ENCODE measurements at places on chromosomes 11 and 22. TPM values are rescaled to one million over a fixed set of nuclear protein-coding genes. Genes with fewer than 3 reads are reported as not detected.

SCUBE1 gene
- total RNA-seq, result 23.5 TPM

ENDOD1 gene
- 49.6 TPM for total RNA-seq

CLP1 gene
- total RNA-seq, result 9.3 TPM

CD3G gene
- 1.2 TPM for total RNA-seq

CABP7 gene
- 1.5 TPM for total RNA-seq

KRTAP5-1 gene
- not detected for total RNA-seq

RAB36 gene
- 4.1 TPM for total RNA-seq

OR10A2 gene
- not detected for total RNA-seq

GRCh38 chr11:100949443-100949842 is 180.2 kb downstream of the PGR start:
- DNase-seq, result no peak
- H3K4me3 ChIP-seq, result no peak overlapping the region
- no peaks in the 10 kb centered on the region for H3K36me3 ChIP-seq
- H3K27me3 ChIP-seq, result no peaks in the 10 kb centered on the region
- H3K4me1 ChIP-seq, result no peaks in the 10 kb centered on the region

- H3K4me3 ChIP-seq, result no peak overlapping the region
- peaks cover 3% of the 10 kb centered on the region for H3K27me3 ChIP-seq
- no peak for DNase-seq
- no peaks in the 10 kb centered on the region for H3K36me3 ChIP-seq
- no peaks in the 10 kb centered on the region for H3K4me1 ChIP-seq
These were observed 21.3 kb upstream of the ELFN2 start for GRCh38 chr22:37448516-37449127.

DNA sequence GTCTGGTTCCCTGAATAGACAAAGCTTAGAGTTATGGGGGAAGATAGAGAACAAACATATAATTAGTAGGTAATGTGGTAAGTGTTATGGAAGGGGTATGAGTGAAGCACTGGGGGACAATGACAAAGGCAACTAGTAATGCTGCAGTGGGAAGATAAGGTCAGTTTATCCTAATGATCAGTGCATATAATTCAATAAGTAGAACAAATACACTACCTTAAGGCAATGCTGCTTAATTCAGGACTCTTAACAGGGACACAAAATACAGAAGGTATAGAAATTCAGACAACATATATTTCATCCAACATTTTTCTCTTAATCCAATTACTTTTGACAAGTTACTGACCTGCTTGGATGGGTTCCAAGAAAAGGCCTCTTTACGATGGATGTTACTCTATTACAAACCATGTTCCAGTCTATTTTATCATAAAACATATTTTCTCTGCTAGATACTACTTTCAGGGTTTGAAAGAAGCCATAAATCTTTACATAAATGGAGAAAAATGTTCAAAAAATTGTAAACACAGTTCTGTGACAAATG is 1186.2 kb downstream of the LRRC4C start:
- no peaks in the 10 kb centered on the region for H3K27me3 ChIP-seq
- DNase-seq, result no peak
- no peaks in the 10 kb centered on the region for H3K36me3 ChIP-seq
- no peak overlapping the region for H3K4me3 ChIP-seq
- H3K4me1 ChIP-seq, result no peaks in the 10 kb centered on the region

- no peak overlapping the region for H3K27ac ChIP-seq
- H3K4me1 ChIP-seq, result no peaks in the 10 kb centered on the region
- no peaks in the 10 kb centered on the region for H3K36me3 ChIP-seq
- H3K27me3 ChIP-seq, result no peaks in the 10 kb centered on the region
These were observed 107.0 kb downstream of the ATG16L2 start for GRCh38 chr11:72921028-72921716.

- no peaks in the 10 kb centered on the region for H3K4me1 ChIP-seq
- no peak for DNase-seq
- no peak overlapping the region for H3K4me3 ChIP-seq
- H3K27ac ChIP-seq, result no peak overlapping the region
These were observed 213.9 kb upstream of the ISX start for GRCh38 chr22:34851918-34852662.

DNA sequence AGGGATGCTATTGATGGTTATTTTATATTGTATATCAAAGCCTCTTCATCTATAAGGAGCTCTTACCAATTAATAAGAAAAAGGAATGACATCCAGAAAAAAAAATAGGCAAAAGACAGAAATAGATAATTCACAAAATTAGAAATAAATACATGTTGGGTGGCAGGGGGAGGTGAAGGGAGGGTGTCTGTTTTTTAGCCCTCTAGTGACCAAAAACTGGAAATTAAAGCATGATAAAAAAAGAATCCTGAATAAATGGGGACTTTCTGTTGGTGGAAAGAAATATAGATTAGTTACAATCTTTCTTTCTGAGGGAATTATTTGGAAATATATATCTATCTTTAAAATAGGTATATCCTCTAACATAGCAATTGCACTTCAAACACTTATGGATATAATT is 42.0 kb upstream of the TTC36 start:
- no peaks in the 10 kb centered on the region for H3K4me1 ChIP-seq
- no peak overlapping the region for H3K4me3 ChIP-seq
- no peak overlapping the region for H3K27ac ChIP-seq
- H3K36me3 ChIP-seq, result peaks cover 13% of the 10 kb centered on the region
- no peak for DNase-seq

- no peaks in the 10 kb centered on the region for H3K27me3 ChIP-seq
- H3K36me3 ChIP-seq, result no peaks in the 10 kb centered on the region
- H3K4me1 ChIP-seq, result no peaks in the 10 kb centered on the region
- H3K27ac ChIP-seq, result no peak overlapping the region
- no peak for DNase-seq
- H3K4me3 ChIP-seq, result no peak overlapping the region
These were observed 51.8 kb upstream of the SLC22A12 start for GRCh38 chr11:64539239-64539638.

GRCh38 chr11:47332303-47332711 is 20.2 kb downstream of the MYBPC3 start:
- peaks cover 2% of the 10 kb centered on the region for H3K36me3 ChIP-seq
- no peak for DNase-seq
- no peaks in the 10 kb centered on the region for H3K4me1 ChIP-seq
- no peak overlapping the region for H3K4me3 ChIP-seq
- no peak overlapping the region for H3K27ac ChIP-seq
- H3K27me3 ChIP-seq, result no peaks in the 10 kb centered on the region

- H3K4me3 ChIP-seq, result peak overlapping the region; percentile 33
- H3K4me1 ChIP-seq, result no peaks in the 10 kb centered on the region
- peak overlapping the region; percentile 70 for H3K27ac ChIP-seq
- no peaks in the 10 kb centered on the region for H3K36me3 ChIP-seq
These were observed 6.3 kb upstream of the ADAMTS8 start for GRCh38 chr11:130434521-130435223.

GRCh38 chr22:38132794-38133193 is 22.3 kb upstream of the BAIAP2L2 start:
- no peaks in the 10 kb centered on the region for H3K36me3 ChIP-seq
- no peak overlapping the region for H3K4me3 ChIP-seq
- no peak for DNase-seq
- no peaks in the 10 kb centered on the region for H3K4me1 ChIP-seq
- H3K27ac ChIP-seq, result no peak overlapping the region

GRCh38 chr11:44988111-44988510 is 37.4 kb upstream of the TP53I11 start:
- no peaks in the 10 kb centered on the region for H3K36me3 ChIP-seq
- H3K4me3 ChIP-seq, result no peak overlapping the region
- no peak overlapping the region for H3K27ac ChIP-seq
- H3K4me1 ChIP-seq, result no peaks in the 10 kb centered on the region

GRCh38 chr22:33393432-33393831 is 335.3 kb upstream of the SYN3 start:
- no peaks in the 10 kb centered on the region for H3K36me3 ChIP-seq

- H3K4me3 ChIP-seq, result no peak overlapping the region
- no peaks in the 10 kb centered on the region for H3K27me3 ChIP-seq
- no peak overlapping the region for H3K27ac ChIP-seq
- no peaks in the 10 kb centered on the region for H3K4me1 ChIP-seq
These were observed 86.8 kb downstream of the TEAD1 start for GRCh38 chr11:12761029-12761428.

GRCh38 chr11:75482931-75483469 is 42.7 kb downstream of the GDPD5 start:
- no peaks in the 10 kb centered on the region for H3K36me3 ChIP-seq
- no peaks in the 10 kb centered on the region for H3K27me3 ChIP-seq
- H3K4me3 ChIP-seq, result no peak overlapping the region
- no peak overlapping the region for H3K27ac ChIP-seq
- no peak for DNase-seq

- DNase-seq, result no peak
These were observed 98.6 kb upstream of the AKIP1 start for GRCh38 chr11:8812438-8812837.

DNA sequence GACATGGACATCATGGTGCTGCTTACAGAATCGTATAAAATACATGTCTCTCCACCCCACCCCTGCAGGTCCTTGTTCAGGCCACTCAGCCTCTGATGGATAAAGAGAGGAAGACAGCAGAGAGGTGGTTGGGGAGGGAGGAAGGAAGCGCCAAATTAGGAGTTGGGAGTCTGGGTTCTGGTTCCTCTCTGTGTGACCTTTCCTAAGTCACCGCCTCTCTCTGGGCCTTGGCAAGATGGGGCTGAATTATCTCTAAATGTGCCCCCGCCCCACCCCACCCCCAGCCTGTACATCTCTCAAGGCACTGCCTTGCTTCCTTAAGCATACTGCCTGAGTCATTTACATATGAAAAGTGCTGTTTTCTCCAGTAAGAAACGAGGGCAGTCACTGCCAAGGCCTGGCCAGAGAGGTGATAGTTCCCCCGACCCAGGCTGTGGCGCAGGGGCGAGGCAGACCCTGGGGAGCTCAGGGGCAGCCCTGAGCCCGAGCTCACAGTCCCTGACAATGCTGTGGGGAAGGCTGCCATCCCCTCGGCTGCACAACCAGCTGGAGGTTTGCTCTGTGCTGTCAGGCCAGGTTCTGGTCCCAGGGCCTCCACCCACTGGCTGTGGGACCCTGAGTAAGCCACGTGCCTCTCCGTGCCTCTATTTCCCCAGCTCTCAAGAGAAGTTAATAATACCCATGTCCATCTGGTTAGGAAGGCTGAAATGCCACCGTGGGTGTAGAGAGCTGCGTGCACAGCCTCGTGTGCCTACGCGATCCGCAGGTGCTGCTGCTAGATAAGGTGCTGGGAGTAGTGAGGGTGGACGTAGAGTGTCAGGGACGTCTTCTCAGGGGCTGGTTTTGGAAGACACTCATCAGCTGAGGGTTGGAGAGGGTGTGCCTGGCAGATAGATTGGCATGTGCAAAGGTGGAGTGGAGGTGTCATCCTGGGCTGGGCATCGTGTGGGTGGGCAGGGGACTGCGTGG is 55.3 kb downstream of the CACNA1I start:
- H3K4me3 ChIP-seq, result no peak overlapping the region
- no peaks in the 10 kb centered on the region for H3K4me1 ChIP-seq
- DNase-seq, result no peak
- no peak overlapping the region for H3K27ac ChIP-seq
- no peaks in the 10 kb centered on the region for H3K36me3 ChIP-seq

- H3K27ac ChIP-seq, result no peak overlapping the region
- DNase-seq, result no peak
- H3K36me3 ChIP-seq, result no peaks in the 10 kb centered on the region
- no peaks in the 10 kb centered on the region for H3K27me3 ChIP-seq
These were observed 7.9 kb downstream of the RHOG start for GRCh38 chr11:3832816-3833215.

DNA sequence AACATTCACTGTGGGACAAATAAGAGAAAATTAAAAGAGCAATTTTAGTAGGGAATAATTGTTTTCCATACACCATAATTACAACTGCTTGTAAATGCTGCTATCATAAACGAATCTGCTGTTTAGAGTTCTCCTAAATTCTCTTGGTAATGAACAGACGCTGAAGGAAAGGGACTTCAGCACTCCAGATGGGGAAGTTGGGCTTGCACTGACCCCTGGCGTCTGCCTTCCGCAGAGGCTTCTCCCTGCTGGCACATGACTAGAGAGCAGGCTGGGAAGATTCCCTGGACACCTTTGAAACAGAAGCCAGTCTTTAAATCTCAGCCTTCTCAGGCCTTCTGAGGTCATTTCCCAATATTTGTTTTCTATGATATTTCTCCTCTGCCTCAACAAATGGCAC is 84.1 kb downstream of the NXPE2 start:
- DNase-seq, result peak; percentile 51
- H3K36me3 ChIP-seq, result no peaks in the 10 kb centered on the region
- H3K27ac ChIP-seq, result no peak overlapping the region
- H3K4me1 ChIP-seq, result no peaks in the 10 kb centered on the region
- H3K4me3 ChIP-seq, result no peak overlapping the region
- H3K27me3 ChIP-seq, result no peaks in the 10 kb centered on the region

- H3K27me3 ChIP-seq, result no peaks in the 10 kb centered on the region
- H3K4me1 ChIP-seq, result peaks cover 20% of the 10 kb centered on the region
- no peak for DNase-seq
- H3K4me3 ChIP-seq, result no peak overlapping the region
- H3K36me3 ChIP-seq, result no peaks in the 10 kb centered on the region
These were observed 53.9 kb upstream of the RCE1 start for GRCh38 chr11:66789097-66789890.

DNA sequence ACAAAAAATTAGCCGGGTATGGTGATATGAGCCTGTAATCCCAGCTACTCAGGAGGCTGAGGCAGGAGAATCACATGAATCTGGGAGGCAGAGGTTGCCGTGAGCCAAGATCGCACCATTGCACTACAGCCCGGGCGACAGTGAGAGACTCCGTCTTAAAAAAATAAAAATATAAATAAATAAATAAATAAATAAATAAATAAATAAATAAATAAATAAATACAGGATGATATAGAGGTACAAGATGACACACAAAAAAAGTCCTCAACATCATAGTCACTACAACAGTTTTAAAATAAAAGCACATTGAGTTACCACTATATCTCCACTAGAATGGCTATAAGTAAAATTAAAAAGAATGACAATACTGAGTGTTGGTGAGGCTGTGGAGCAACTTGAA is 97.8 kb downstream of the ALX4 start:
- no peak for DNase-seq
- no peaks in the 10 kb centered on the region for H3K36me3 ChIP-seq
- no peak overlapping the region for H3K27ac ChIP-seq
- no peaks in the 10 kb centered on the region for H3K4me1 ChIP-seq

- H3K27me3 ChIP-seq, result no peaks in the 10 kb centered on the region
- H3K4me3 ChIP-seq, result no peak overlapping the region
- H3K36me3 ChIP-seq, result no peaks in the 10 kb centered on the region
- H3K27ac ChIP-seq, result no peak overlapping the region
- DNase-seq, result no peak
These were observed 53.3 kb upstream of the SYN3 start for GRCh38 chr22:33111491-33111890.

DNA sequence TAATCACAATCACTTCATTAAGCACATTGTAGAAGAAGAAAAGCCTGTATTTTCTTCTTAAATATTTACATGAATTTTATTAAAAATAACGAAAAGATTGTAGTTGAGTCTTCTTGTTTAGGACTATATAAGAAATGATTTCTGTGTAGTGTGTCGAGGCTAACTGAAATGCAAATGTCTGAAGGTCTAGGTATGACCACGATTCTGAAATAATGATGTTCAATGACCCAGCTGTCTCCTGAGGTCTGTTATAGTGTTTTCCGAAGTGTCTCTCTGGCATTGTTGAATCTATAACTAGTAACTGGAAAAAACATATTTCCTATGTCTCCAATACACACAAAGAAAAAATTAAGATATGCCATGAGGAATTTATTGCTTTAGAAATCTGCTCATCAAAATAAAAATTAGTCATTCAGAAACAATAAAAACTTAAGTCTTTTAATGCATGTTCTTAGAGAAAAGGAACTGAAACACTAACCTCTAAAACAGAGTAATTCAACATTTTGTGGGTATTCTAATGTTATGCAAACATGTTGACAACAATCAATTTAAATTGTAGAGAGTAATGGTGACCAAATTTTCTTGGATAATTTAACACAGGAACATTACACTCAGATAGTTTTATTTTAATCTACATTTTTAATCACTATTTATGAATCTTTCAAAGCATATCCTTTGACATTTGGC is 55.0 kb downstream of the CASP12 start:
- no peak overlapping the region for H3K27ac ChIP-seq
- H3K36me3 ChIP-seq, result no peaks in the 10 kb centered on the region
- DNase-seq, result no peak
- no peaks in the 10 kb centered on the region for H3K4me1 ChIP-seq

Data from prostate gland (tissue), 2 donors.